Kidney (tissue), 22 donors: ENCODE measurements at places on chromosomes 7 and 10.

GRCh38 chr10:113735913-113736312 lies 15.6 kb upstream of the PLEKHS1 start:
- no peak for DNase-seq

- no peak for DNase-seq
These were observed 5.5 kb downstream of the GIMAP7 start for GRCh38 chr7:150520145-150520544.

- no peak for DNase-seq
These were observed 7.3 kb downstream of the ELMO1 start for GRCh38 chr7:37441386-37441760.

DNA sequence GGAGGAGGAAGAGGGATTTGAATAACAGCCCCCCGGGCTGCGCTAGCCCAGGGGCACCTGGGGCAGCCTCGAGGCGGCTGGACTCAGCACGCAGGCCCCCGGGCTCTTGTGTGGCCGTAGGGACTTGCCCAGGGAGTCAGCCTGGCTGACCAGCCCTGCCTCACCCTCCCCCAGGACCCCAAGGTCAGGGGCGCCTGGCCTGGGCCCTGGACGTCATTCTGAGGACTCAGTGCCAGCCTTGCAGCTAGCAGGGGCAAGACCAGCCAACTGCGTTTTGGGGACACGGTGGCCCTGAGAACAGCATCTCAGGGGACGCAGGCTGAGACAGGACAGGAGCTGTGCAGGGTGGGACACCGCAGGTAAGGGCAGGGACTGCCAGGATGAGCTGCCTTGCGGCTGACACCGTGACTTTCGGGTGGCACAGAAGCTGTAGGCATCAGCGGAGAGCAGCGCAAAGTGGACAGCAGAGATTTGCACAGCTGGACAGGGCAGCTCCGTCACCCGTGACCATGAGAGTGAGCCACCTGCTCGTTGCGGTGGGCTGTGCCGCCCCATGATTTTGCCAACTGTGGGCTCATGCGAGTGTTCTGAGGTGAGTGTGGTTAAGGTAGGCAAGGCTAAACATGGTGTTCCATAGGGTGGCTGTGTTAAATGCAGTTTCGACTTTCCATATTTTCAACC lies 48.1 kb upstream of the UBE3C start:
- no peak for DNase-seq

- no peak for DNase-seq
These were observed 94.9 kb downstream of the PRLHR start for GRCh38 chr10:118500477-118501104.

DNA sequence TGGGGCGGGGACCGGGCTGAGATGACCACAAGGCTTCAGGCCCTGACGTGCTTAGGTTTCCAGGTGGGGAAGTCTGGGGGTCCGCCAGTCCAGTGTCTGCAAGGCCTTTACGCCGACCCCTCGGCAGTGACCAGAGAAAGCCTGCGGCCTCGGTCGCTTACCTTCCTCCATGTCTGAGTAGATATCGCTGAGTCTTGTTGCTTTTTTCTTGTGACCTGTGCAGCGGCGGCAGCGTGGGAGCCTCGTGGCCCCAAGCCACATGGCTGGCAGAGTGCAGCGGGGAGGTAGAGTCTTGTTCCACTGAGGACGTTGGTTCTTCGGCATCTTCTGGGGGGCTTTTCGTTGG lies 329 bp downstream of the NOLC1 start:
- no peak for DNase-seq

DNA sequence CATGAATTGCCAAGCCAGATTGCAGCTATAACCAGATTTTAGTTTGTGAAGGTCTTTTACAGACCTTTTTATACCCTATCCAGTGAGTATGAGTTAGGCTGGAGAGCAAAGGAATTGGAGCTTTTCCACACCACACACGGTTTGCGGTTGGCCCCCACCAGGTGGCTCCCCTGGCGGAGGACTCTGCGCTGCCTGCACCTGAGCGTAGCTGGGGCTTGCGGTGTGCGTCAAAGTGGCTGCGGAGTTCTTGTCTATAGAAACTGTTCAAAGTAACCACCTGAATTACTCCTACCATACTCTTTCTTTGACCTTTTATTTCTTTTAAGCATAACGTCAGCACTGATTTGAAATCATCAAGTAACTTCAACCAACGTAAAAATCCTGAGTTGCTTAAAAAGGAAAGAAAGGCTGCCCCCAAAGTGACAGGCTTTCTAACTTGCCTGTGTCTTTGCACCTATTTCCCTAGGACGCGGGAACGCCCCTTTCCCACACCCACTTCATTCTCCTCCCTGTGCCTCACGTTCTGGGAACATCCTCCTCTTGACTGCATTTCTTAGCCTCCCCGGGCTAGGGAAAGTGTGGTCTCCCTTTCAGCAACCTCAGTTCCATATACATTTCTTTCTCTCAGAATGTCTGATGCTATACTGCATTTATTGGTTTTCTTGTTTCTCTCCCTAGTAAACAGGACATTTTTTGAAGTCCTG lies 47.6 kb upstream of the TMEM72 start:
- DNase-seq, result no peak

GRCh38 chr10:114508376-114508775 lies 104.1 kb upstream of the AFAP1L2 start:
- DNase-seq, result no peak

- DNase-seq, result no peak
These were observed 44.1 kb upstream of the SLC39A12 start for GRCh38 chr10:17907641-17908040.

- DNase-seq, result no peak
These were observed 12.9 kb upstream of the SNX10 start for GRCh38 chr7:26278770-26279169.

- no peak for DNase-seq
These were observed 12.0 kb upstream of the HERC4 start for GRCh38 chr10:68086910-68087684.

DNA sequence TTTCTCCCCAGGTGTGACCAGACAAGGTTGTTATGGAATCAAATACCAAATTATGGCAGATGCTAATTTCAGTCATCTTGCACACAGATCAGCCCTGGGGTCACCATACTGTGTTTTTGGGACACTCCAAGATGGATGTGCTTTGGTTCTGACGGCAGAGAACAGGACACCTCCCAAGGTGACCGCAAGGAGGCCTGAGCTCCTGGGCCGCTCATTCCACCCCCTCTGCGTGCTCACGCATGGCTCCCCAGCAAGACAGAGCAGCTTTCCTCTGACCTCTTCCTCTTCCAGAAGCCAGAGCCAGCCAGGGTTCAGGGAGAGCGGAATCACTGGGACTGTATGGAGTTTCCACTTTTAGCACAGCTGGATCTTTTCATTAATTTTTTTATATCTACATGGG lies 402.8 kb downstream of the DNAJB6 start:
- DNase-seq, result peak; percentile 77

DNA sequence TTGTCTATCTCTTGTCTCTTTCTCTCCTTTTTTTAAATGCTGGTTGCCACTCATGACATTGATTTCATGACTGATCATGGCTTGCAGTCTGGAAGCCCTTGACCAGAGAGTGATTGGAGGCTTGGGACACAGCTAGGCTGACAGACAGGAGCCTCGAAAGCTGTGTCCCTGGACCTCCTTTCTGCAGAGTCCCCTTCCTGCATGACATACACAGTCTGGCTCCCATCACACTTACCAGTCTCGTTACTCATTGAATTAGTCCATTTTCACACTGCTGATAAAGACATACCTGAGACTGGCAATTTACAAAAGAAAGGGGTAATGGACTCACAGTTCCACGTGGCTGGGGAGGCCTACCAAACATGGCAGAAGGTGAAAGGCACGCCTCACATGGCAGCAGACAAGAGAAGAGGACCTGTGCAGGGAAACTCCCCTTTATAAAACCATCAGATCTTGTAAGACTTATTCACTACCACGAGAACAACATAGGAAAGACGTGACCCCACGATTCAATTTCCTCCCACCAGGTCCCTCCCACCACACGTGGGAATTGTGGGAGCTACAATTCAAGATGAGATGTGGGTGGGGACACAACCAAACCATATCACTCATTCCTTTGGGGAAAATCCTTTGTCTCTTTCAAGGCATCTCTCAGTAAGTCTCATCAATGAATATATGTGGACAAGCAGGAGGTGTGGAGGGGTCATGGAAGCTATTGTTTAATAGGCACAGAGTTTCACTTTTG lies 102.3 kb downstream of the TBXAS1 start:
- no peak for DNase-seq

DNA sequence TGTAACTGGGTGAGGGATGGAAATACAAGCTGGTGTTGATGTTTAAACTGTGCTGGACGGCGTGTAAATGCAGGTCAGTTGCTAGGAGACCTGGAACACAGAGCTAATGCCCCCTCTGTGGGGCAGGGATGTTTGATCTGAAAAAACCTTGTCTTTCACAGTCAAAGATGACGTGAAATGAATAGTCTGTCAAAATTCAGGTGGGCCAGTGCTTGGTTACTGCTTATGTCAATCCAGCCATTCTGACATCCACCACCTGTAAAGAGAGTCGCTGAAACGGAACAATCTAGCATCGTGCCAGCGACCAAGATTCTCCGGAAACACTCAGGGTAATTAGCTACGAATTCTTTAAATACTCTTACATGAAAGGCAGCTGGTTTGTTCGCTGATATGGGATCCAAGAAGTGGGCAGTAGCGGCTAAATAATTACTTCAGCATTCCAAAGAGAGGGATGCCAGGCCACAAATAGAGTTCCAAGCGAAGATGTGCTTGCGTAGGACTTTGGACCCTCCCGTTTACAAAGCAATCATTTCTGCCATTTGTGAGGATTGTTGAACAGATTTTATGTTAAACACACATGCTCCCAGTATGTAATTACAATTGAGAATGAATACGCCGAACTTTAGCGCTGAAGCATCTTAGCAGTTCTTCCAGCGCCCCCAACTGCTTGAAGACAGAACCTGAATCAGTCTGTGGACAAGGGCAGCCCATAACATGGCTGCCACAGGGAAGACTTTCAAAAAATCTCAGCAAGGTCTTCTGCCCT lies 7.3 kb upstream of the ASB4 start:
- DNase-seq, result peak; percentile 76

GRCh38 chr10:514137-514671 lies 175.3 kb downstream of the DIP2C start:
- DNase-seq, result no peak

- no peak for DNase-seq
These were observed 905.2 kb upstream of the ZNF722 start for GRCh38 chr7:63093481-63093880.
